Lower lobe of right lung (tissue), 2 donors: ENCODE measurements at places on chromosomes 5 and 9. TPM values are rescaled to one million over a fixed set of nuclear protein-coding genes. Genes with fewer than 3 reads are reported as not detected.

The CAPSL gene
- 8.7 TPM for total RNA-seq

DNA sequence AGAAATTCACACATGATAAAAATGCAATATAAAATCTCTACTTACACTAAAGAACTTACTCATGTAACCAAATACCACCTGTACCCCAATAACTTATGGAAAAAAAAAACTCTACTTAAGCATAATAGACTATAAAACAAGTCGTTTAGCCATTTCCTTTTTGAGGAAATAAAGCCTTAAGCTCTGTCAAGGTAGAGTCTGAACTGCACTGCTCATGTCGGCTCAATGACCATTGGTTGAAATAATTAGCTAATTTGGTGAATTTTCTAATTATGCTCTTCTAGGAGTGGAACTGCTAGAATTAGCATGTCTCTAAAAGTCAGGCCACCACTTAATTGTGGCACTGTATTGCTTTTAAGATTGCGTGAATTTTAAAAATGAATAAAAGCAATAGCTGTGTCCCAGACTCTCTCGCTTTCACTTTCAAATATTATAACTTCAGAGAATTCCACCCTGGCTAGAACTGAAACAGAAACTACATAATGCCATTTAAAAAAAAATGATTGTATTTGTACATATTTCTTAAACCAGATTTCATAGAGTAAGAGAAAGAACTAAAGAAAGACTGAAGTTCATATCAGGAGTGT, 113.0 kb upstream of the PCA3 start:
- DNase-seq: no peak

DNA sequence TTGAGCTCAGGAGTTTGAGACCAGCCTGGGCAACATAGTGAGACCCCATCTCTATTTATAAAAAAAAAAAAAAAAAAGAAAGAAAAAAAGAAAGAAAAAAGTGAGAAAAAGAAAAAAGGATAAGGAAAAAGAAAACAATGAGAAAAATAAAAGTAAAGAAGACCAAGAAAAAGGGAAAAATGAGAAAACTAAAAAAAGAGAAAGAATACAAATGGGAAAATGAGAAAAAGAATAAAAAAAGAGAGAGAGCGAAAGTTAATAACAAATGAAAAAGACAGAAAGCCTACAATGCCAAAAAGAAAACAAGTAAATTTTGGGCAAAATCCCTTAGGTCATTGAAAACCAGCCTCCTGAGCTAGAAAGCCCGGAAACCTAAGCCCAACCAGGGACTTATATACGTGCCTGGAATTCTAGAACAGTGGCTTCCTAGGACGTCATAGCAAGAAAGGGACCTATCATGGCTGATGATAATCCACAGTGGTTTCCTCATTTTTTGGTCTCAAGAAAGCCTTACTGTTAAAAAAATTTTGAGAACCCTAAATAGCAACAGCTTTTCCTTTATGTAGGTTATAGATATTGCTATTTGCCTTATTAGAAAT, 131.7 kb upstream of the CLINT1 start:
- no peak for DNase-seq

GRCh38 chr5:173032730-173033129, 23.4 kb upstream of the CREBRF start:
- no peak for DNase-seq

DNA sequence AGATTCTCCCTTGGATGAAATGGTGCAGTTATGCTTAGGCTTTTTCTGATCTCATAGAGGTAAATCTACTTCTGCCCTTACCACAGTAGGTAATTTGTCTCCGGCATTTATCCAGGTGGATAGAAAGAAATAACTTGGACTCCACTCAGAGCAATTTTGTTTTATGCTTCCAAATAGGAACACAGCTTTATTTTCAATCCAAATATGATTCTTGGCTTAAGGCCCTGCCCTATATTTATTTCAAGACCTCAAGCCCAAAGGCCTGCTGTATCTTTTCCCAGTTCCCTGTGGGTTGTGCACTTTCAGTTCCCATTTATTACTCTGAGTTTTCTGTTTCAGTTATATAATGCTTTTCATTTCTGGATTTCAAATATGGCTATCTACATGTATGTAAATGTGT, 274.2 kb upstream of the SMC2 start:
- DNase-seq: no peak

DNA sequence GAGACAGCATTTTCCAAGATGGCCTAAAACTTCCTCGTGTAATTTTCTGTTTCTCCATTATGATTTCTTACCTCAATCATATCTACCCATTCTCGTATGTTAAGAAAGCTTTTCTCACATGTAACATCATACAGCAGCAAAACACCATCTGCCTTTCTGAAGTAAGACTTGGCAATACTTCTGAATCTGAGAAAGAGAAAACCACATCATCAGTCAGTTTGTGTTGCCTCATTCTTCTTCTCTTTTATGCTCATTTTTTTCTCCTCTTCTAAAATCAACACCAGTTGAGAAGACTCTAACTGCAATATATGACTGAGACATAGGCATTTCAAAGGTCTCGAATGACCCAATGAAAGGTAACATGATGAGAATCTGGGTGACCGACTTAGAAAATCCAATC, 66.0 kb downstream of the RASEF start:
- DNase-seq: no peak
